Mesenteric fat pad (tissue), 1 donor: ENCODE measurements at places on chromosomes 5 and 9. TPM values are rescaled to one million over a fixed set of nuclear protein-coding genes. Genes with fewer than 3 reads are reported as not detected.

DNA sequence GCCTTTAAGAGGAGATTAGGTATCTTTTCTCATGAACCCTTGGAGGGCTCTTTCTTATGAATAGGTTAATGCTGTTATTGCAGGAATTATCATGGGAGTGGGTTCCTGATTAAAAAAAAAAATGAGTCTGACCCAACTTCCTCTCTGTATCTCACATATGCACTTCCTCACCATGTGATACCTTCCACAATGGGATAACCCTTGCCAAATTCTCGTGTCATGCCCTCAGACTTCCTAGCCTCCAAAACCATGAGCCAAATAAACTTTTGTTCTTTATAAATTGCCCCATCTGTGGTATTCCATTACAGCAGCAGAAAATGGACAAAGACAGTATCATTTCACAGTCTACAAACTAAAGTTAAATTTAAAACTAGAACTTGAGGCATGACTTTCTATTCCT, 1.0 kb downstream of the OR1B1 start:
- DNase-seq = no peak

- DNase-seq = no peak
Observed at GRCh38 chr5:6705959-6706358, 7.3 kb upstream of the TENT4A start.

GRCh38 chr5:9533562-9534364, 12.1 kb downstream of the SEMA5A start:
- no peak for DNase-seq

GRCh38 chr5:19928562-19929421, 59.2 kb downstream of the CDH18 start:
- DNase-seq = no peak

DNA sequence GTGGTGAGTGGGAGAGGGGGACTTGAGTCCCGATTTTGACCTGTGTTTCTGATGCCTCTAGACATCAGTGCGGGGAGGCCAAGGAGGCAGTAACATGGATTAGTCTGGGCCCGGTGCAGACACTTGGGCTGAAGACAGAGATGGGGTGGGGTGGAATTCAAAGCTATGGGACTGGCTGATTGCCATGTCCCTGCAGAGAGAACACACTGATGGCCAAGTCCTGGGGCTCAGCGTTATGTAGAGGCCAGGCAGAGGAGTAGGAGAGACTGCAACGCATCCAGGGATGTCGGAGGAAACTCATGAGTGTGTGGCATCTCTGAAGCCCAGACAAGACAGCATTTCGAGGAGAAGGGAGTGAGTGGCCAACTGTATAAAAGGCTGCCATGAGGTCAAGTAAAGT, 30.1 kb downstream of the PSD2 start:
- DNase-seq = no peak

- DNase-seq = no peak
Observed at GRCh38 chr5:121462441-121462840, 389.2 kb upstream of the FTMT start.

DNA sequence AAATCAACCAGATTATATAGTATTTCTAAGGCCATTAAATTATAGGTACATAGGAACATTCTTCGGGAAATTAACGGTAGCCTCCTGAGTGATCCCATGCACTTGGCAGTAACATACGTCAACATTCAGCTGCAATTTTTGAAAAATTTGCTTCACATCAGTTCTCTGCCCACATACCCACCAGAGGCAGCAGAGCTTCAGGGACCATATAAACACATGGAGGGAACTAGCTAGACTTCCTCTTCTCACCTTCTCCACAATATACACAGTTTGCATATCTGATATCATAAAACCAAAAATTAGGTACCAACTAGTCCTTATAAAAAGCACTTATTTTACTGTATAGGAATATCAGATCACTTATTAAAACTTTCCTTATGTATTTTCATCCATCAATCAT, 4.8 kb downstream of the PSIP1 start:
- no peak for DNase-seq

DNA sequence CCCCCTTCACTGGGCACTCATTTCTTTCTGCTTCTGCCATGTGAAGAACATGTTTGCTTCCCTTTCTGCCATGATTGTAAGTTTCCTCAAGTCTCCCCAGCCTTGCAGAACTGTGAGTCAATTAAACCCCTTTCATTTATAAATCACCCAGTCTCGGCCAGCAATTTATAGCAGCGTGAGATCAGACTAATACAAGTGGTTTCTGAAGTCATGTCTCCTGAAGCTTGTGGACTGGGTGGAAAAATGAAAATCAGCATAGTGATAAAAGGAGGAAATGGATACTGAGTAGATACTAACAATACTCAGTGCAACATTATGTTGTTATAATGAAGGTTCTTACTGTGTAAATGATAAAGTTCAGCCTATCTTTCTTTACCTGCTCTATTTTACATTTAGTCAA, 35.1 kb downstream of the NNT start:
- DNase-seq = no peak

- DNase-seq = peak; percentile 88
Observed at GRCh38 chr9:114281473-114282103, 41.3 kb upstream of the ORM1 start.

DNA sequence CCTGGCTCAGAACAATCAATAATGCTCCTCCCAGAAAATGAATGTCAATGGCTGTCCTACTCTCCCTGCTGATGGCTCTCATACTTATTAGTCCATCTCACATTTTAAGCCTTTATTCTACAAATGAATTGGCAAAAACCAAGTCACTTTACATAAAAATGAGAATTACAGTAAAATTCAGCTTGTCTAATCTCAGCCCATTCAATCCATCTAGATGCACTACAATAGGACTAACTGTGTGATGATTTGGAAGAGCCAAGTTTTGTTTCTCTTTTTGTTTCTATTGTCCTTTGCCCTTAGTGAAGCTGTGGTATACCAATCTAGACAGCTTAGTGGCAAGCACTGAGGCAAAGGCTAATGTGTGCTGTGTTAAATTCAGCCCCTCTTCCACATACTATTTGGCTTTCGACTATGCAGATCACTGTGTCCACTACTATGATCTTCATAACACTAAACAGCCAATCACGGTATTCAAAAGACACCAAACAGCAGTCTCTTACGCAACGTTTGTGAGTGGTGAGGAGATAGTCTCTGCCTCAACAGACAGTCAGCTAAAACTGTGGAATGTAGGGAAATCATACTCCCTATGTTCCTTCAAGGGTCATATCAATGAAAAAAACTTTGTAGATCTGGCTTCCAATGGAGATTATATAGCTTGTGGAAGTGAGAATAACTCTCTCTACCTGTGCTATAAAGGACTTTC, 140.8 kb upstream of the ZNF462 start:
- DNase-seq = no peak

DNA sequence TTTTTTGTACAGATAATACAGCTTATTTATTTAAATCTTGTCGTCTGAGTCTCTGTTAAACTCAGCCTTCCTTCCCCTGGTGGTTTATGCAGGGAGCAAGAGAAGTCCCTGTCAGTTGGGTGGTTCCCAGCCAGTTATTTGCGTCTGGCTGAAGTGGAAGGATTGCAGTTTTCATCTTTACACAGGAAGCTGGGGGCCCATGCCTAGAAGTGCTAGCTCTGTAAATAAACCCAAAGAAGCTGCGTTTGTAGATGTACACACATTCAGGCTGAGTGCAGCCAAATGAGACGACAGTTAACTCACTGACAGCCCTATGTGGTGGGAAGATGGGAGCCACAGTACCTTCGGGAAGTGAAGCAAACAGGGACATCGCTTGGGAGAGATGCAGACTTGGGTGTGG, 122.1 kb downstream of the SAXO1 start:
- no peak for DNase-seq

- no peak for DNase-seq
Observed at GRCh38 chr5:58912116-58912515, 329.2 kb downstream of the RAB3C start.

- DNase-seq = no peak
Observed at GRCh38 chr5:56168066-56168478, 65.1 kb downstream of the ANKRD55 start.

- no peak for DNase-seq
Observed at GRCh38 chr9:82513242-82513751, 524.7 kb downstream of the SPATA31D1 start.

GRCh38 chr5:122870219-122870856, 24.9 kb downstream of the SNX24 start:
- DNase-seq = no peak

- no peak for DNase-seq
Observed at GRCh38 chr5:89534331-89534730, 651.3 kb upstream of the MEF2C start.

GRCh38 chr5:150329038-150329437, 26.3 kb upstream of the ARSI start:
- DNase-seq = no peak

DNA sequence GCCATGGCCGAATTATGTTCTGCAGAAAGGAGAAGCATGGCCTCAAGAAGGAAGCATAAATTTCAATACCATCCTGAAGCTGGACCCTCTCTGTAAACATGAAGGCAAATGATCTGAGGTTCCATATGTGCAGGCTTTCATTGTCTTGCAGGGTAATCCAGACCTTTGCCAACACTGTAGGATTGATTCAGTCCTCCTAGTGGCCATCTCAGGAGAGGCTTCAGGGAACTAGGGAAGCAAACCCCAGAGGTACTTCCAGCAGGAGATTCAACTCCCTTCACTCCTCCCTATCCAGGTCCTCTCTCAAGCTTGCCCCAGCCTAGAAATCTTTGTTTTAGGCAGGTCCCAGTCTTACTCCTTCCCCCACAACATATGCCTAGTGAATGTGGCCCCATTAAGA, 99.3 kb upstream of the HCN1 start:
- DNase-seq = no peak

- DNase-seq = no peak
Observed at GRCh38 chr9:134154262-134154701, 10.1 kb downstream of the RNU6ATAC start.

- no peak for DNase-seq
Observed at GRCh38 chr5:75023368-75024159, 28.8 kb downstream of the GCNT4 start.

DNA sequence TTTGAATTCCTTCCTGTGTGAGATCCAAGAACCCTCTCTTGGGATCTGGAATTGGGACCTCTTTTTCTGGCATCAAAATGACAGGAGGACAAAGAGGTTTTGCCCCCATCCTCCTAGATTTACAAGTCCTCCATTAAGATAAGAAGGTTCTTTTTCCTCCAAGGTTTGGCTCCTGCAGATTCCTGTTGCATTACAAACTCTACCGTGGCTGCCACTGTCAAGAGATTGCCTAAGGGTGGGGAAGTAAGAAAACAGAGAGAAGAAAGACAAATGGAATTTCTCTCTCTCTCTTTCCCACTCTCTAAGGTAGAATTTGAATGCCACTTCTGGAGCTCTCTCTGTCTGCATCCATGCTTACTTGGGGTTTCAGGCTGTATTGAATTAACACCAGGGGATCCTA, 12.0 kb upstream of the SVEP1 start:
- DNase-seq = no peak

GRCh38 chr5:21802869-21803490, 1050.2 kb downstream of the CDH12 start:
- DNase-seq = no peak

DNA sequence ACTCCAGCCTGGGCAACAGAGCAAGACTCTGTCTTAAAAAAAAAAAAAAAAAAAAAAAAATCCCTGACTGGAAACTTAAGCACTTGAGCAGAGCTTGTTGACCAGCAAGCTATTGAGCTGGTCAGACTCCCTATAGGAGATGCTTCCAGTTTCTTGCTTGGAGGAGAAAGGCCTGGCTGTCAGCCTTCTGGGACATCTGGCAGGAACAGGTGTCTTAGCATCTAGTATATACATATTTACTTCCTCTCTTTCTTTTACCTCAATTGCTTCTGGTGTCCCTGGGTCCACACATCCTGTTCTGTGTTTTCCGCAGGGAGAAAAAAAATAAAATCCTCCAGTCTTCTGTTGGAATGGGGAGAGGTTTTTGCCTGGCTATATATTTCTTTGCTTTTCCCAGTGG, 60.1 kb downstream of the PRKACG start:
- DNase-seq = no peak

- DNase-seq = no peak
Observed at GRCh38 chr5:175847503-175847902, 23.9 kb upstream of the CPLX2 start.

GRCh38 chr9:134683714-134684374, 42.2 kb downstream of the COL5A1 start:
- no peak for DNase-seq

GRCh38 chr5:167949435-167949834, 342.0 kb upstream of the WWC1 start:
- DNase-seq = no peak

- DNase-seq = no peak
Observed at GRCh38 chr5:135348918-135349317, 50.1 kb downstream of the MACROH2A1 start.

LOX gene
- 46.3 TPM for total RNA-seq

CPLANE1 gene
- 18.1 TPM for total RNA-seq

FOXD4L3 gene
- not detected for total RNA-seq

SLC28A3 gene
- total RNA-seq = 0.10 TPM

CLIC3 gene
- total RNA-seq = 1.6 TPM

PCDHB13 gene
- total RNA-seq = 2.8 TPM

IL4 gene
- not detected for total RNA-seq

DMRT3 gene
- total RNA-seq = 1.1 TPM

YIPF5 gene
- 49.7 TPM for total RNA-seq

PHF24 gene
- 0.39 TPM for total RNA-seq
